NCI-H187 (cell line): ENCODE measurements at places on chromosomes 11 and 22.

DNA sequence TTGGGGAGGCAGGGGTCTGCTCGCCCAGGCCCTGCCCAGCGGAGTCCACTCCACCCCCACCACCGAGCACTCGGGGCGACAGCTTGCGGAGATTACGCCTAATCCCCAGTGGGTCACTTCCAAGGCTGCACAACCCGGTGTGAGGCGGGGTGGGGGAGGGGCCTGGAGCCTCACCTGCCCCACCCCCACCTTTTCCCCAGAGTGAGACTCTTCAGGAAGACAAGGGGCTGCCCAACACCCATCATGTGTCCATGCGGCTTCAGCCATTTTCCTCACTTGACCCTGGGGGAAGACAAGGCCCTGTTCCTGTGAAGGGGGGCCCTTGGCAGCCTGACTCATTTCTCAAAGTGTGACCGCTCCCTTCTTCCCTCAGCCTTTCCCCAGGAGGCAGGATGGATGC lies 12.5 kb downstream of the SYNGR1 start:
- DNase-seq: no peak

DNA sequence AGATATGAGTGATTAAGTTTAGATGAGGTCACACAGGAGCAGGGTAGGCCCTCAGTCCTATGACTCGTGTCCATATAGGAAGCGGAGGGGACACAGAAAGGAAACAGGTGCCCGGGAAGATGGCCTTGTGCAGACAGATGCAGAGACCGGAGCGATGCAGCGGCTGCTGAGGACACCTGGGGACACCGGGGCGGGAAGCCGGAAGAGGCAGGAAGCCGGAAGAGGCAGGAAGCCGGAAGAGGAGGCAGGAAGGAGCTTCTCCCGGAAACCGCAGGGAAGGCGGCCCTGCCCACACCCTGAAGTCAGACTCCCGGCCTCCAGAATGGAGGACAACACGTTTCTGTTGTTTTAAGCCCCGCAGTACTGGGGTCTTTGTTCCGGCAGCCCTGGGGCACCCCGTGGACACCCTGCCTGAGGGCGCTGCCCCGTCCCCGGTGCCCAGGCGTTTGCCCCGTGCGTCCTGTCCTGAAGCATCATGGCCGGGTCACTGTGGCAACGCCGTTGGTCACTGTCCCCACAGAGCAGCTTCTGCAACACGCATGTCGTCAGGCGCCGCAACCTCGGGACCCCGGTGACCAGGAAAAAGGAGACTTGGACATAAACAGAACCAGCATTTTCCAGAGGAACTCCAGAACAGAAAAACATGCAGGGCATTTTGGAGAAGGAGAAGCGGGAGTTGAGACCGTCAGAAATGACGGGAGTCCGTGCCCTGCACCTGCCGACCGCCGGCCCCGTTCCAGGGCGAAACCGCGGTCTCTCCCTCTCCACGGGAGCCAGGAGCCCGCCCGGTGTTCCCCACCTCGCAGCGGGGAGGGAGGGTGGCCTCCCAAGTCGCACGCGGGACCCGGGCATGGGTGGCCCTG lies 103.4 kb downstream of the BRD1 start:
- DNase-seq: no peak

DNA sequence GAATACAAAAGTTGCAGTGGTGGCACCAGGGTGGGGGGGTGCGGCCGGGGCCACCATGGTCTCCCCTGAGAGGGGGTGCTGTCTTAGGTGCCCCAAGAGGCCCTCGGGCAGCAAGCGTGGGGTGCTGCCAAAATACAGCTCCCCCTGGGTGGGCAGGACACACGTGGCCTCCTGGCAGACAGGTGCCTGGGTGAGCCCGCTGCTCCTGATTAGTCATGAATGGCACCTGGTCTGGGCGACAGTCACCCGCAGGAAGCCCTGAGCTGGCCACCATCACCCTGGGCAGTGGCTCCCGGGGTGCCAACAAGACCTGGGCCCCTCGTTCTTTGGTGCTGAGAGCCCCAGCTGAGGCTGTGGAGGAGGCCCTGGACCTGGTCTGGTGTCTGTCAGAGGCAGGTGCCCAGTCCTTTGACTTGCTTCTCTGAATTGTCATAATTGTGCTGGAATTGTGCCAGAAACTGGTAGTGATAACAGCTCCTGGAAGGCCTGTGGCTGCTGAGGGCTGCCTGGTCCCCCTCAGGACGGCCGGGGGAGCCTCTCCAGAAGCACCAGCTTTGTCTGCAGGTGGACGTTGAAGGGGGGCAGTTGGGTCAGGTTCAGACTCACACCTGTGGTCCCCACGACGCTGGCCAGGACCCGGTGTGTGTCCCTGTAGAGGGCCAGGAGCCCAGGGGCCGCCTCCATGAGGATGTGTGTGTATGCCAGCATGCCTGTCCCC lies 14.8 kb downstream of the ALG12 start:
- no peak for DNase-seq

GRCh38 chr11:78606667-78607066 lies 32.0 kb upstream of the NARS2 start:
- DNase-seq: no peak

GRCh38 chr11:7905549-7905948 lies 25.5 kb downstream of the OR10A6 start:
- DNase-seq: no peak

GRCh38 chr22:37218399-37218770 lies 6.1 kb upstream of the SSTR3 start:
- DNase-seq: no peak
